ENCODE measurements at places on chromosomes 7 and 10.

DNA sequence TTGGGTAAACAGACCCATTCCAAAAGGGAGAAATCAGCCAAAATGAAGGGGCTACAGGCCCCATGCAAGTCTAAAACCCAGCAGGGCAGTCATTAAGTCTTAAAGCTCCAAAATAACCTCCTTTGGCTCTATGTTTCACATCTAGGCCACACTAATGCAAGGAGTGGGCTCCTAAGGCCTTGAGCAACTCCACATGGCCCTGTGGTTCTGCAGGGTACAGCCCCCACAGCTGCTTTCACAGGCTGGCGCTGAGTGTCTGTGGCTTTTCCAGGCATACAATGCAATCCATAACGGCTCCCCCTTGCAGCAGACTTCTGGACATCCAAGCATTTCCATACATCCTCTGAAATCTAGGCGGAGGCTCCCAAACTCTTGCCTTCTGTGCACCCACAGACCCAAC lies 9.0 kb downstream of the TMEM243 start:
- DNase-seq, result no peak

- DNase-seq, result no peak
Measured at GRCh38 chr10:44032216-44032615, 352.7 kb downstream of the CXCL12 start.

GRCh38 chr10:116403740-116404250 lies 23.9 kb upstream of the PNLIPRP3 start:
- no peak for DNase-seq

DNA sequence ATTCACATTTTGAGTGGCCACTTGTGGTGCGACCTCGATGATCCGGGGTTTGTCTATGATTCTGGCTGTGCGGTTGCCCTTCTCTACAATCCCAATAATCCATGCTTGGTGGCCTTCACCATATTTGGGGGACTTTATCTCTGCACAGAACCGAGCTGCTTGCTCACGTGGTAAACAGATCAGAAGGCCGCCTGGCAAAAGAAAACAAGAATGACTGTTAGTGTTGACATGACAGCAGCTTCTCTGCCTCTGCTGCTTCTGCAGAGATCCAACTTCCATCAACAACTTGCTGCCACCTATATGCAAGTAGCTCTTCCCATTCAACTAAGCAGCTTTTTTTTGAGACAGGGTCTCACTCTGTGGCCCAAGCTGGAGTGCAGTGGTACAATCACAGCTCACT lies 19.3 kb upstream of the PHYH start:
- DNase-seq, result no peak

DNA sequence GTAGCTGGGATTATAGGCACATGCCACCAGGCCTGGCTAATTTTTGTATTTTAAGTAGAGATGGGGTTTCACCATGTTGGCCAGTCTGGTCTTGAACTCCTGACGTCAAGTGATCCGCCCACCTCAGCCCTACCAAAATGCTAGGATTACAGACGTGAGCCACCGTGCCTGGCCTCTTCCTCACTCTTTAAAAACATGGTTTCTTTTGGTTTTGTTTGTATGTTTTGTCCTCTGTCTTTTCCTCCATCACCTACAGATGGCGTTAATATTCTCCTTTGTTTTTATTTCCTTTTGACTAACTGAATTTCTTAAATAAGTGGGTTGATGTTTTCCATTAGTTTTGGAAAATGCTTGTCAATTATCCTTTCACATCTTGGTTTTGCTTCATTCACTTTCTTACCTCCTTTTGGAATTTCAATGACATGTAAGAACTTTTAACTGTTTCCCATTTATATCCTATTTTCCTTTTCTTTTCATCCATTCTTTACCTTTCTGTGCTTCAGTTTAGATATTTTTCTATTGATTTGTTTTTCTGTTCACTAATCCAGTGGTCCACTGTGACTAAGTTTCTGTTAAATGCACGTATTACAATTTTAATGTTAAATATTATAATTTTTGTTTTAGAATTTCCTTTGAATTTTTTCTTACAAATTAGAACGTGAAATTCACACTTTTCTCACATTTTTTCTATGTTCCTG lies 104.1 kb downstream of the ZNF467 start:
- DNase-seq, result no peak

GRCh38 chr7:127689194-127689772 lies 37.3 kb downstream of the SND1 start:
- DNase-seq, result no peak

DNA sequence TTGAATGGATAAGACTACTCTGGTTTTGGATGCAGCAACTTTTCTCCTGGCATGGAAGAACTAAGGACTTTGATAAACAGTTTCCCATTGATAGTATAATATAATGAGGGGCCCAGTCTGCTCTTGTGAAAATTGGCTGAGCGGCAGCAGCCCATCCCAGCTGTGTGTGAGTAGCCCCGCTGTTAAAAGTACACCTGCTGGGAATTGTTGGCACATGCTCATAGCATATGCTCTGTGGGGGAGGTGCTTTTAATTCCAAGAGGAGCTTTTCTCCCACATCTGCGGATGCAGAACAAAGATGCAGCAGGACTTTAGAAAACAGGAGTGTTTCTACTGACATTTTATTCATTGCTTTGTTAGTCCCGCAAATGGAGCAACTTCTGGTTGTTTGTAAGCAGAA lies 19.0 kb downstream of the SRI start:
- no peak for DNase-seq

GRCh38 chr7:120218712-120219111 lies 54.3 kb upstream of the KCND2 start:
- no peak for DNase-seq

DNA sequence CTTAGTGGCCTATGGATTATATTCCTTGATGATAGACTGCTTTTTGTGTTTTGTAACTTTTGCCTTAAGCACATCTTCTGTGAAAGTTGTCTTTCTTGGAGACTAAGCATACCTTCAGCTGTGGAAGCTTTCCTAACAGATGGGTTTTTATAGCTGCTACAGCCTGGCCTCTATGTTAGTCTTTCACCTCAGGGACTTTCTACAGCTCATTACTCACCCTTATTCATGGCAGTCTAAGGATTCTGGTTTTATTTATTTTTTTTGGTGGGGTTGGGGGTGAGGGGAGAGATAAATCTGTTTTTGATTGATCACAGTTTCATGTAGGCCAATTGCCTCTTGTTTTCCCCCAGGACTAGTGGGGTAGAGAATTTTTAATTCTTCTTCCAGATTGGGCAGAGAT lies 219.9 kb downstream of the DKK1 start:
- no peak for DNase-seq

GRCh38 chr7:18313965-18314364 lies 181.6 kb upstream of the HDAC9 start:
- no peak for DNase-seq

DNA sequence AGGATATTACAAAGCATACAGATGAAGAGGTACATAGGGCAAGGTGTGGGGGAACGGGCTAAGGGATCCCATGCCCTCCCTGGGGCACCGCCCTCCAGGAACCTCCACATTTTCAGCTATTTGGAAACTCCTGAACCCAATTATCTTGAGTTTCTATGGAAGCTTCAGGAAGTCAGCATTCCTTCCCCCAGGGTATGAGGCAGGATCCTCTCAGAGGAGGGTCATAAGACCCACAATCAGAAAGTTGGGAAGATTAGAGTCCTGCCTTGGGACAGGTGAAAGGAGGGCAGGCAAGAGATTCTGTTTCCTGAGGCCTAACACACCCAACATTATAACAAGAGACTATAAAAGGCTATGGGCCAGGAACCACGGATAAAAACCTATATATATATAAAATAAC lies 98.0 kb downstream of the RALA start:
- no peak for DNase-seq

GRCh38 chr7:65268782-65269149 lies 104.9 kb upstream of the ZNF92 start:
- no peak for DNase-seq

GRCh38 chr7:155487509-155488482 lies 29.9 kb downstream of the EN2 start:
- DNase-seq, result no peak

DNA sequence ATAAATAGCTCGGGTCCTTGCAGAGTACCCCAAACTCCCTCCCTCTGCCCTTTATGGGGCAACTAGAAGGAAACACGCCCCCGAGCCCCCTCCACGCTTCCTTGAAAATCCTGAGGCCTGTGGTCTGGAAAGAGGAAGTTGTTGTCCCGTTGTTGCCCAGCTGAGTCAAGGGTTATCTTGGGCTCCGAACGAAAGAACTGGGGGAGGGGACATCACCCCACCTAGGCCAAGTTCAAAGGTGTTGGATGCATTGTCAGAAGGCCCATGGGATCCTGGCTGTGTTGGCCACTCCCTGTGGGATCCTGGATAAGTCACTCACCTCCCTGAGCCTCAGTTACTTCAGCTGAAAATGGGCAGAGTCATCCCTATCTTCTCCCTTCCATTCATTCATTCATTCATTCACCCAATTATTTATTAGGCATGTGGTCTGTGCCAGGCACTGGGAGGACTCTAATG lies at the start of gene CCL24:
Gene CCL24 (minus strand): TSS at position 26 of the 456 bp plus-strand sequence. CDS start 91 bp downstream, outside the sequence.
- no peak for DNase-seq

GRCh38 chr10:116771101-116771958 lies 29.0 kb upstream of the HSPA12A start:
- peak; percentile 41 for DNase-seq

- DNase-seq, result no peak
Measured at GRCh38 chr10:74081192-74081803, 69.3 kb downstream of the AP3M1 start.

DNA sequence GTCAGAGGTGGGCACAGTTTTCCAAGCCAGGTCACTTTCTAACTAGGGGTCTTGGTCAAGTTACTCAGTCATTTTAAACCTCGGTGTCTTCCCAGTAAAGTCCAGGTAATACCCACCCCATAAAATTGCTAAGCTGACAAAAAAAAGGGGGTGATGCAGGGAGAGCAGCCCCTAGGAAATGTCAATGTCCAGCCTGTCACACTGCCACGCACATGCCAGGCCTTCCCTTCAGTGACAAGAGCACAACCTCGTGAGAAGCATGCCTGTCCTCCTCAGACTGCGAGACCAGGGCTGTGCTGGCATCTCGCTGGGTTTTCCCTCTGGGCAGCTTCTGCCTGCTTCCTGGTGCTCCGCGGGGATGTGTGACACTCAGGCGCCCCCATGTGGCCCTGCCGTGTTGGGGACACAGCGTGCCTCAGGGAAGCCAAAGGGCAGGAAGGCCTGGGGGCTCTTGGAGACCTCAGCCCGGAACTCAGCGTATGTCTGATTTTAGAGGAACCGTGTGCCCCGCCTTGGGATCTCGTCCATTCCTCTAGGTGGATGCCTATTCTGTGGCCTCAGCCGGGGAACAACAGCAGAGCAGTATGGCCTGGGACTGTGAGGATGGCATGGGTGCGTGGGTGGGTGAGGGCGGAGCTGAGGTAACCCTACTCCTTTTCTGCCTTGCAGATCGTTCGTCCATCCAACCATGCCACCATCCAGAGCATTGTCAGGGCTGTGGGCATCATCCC lies 10.2 kb upstream of the GDF2 start:
- peak; percentile 35 for DNase-seq

DNA sequence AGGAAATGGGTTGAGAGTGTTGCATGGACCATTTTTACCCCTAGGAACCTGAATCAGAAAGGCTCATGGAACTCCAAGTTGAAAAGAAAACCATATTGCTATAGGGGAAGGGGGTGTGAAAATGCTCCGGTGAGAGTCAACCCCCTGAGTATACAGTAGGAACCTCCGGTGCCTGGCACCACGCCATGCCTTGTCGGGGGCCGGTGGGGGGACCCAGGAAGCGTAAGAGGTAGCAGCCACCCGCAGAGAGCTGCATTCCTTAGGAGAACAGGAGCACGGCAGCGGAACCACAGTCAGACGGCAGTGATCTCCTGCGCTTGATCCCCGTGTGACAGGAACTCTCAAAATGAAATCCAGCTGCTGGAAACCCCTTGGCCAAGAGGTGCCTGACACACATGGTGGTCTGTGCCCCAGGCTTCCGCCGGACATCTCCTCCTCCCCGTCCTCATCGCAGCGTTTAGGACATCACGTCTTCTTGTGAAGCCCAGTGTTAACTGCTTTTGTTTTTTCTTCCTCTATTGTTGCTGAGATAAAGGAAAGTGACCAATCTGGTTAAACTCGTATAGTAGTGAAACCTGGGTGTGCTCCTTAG lies 186.8 kb downstream of the CELF2 start:
- DNase-seq, result no peak

- no peak for DNase-seq
Measured at GRCh38 chr7:1815051-1815481, 145.0 kb downstream of the ELFN1 start.

DNA sequence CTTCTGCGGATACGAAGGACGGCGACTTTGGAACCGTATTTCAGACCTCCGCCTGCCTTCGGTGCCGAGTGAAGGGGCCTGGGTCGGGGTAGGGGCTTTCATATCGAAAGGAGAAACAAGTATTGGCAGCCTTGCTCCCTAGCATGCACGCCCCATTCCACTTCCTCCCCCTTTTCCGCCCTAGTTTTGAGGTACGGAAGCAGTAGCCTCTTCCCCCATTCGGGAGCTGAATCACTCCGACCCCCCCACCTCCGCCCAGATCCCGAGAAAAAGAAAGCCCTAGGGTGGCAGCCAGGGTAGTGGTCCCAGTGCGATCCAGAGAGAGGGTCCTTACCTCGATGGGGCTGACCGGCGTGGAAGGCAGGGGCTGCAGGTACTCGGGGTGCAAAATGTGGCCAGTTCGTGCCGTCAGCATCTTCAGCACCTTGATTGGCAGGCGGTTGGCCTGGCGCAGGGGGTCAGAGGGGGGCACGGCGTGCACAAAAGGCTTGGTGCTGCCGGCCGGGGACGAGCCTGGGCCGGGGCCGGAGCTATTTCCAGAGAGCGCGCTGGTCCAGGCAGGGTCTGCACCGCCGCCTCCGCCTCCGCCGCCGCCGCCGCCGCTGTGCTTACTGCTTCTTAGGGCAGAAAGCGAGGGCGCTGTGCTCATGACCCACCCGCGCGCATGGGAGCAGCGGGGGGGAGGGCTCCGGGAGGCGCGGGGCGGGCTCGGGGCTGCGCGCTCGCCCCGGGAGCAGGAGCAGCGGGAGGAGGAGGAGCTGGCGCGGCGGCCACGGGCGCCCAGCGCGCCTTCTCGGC lies 594 bp downstream of the ZNF503 start:
- DNase-seq, result no peak

DNA sequence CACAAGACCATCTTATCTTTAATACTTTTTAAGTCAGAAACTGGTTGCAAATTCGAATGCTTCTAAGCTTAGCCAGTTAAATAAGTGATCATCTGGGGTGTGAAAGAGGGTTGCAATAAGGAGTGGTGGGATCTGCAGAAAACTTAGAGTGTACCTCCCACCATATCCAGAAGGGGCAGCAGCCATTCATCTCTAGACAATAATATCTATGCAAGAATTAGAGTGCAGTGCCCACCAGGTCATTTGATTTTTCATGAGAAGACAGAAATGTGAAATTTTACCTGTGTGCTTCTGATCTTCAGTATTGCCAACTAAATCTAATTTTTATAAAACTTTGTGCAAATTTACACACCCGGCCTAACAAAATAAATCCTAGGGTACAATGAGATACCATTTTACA lies 127.2 kb upstream of the SP4 start:
- no peak for DNase-seq

DNA sequence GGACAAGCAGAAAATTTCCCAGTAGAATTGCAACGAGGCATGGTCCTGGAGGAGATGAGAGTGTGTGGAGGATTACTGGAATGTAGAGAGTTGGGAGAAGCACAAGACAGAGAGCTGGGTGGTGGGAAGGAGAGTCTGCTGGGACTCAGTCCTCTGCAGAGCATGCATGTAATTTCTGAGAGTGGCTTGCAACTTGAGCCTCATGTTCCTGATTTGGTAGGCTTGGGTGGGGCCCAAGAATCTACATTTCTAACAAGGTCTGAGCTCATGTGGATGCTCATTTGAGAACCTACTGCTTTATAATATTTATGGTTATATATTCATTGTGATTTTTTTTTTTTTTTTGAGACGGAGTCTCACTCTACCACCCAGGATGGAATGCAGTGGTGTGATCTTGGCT lies 317.9 kb upstream of the COBL start:
- no peak for DNase-seq

- no peak for DNase-seq
Measured at GRCh38 chr7:116395141-116395791, 104.3 kb upstream of the CAV2 start.
